ENCODE measurements at places on chromosomes 5 and 9.
A peak's percentile ranks its signal among the peaks of the same experiment; 100 is the strongest.

GRCh38 chr5:150320044-150320613 is 17.4 kb upstream of the ARSI start:
- DNase-seq, result no peak

- no peak for DNase-seq
Observed at GRCh38 chr9:117135501-117136098, 279.3 kb downstream of the ASTN2 start.

- no peak for DNase-seq
Observed at GRCh38 chr5:77550406-77550805, 58.3 kb upstream of the WDR41 start.

GRCh38 chr9:70398145-70398556 is 16.3 kb downstream of the KLF9 start:
- no peak for DNase-seq

- no peak for DNase-seq
Observed at GRCh38 chr5:16271851-16272250, 92.3 kb upstream of the MARCHF11 start.

GRCh38 chr9:112315331-112316257 is 17.8 kb downstream of the PTBP3 start:
- no peak for DNase-seq

DNA sequence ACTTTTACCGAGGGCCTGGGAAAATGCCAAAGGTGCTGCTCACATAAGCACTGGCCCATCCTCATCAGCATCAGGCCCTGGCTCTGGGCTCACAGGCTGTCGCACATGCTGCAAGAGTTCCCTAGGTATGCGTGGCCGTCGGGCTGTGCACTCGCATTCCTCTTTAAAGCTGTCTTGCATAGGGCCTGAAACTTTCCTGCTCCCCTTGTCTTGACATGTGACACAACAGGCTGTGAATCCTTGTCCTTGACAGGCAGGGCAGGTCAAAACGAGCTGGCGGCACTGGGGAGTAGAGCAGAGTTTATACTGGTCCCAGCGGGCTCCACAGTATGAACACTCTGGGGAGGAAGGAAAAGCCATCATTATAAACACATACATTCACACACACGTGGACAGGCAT is 30.7 kb downstream of the TSTD2 start:
- no peak for DNase-seq

- no peak for DNase-seq
Observed at GRCh38 chr5:36450229-36451014, 148.7 kb upstream of the RANBP3L start.

DNA sequence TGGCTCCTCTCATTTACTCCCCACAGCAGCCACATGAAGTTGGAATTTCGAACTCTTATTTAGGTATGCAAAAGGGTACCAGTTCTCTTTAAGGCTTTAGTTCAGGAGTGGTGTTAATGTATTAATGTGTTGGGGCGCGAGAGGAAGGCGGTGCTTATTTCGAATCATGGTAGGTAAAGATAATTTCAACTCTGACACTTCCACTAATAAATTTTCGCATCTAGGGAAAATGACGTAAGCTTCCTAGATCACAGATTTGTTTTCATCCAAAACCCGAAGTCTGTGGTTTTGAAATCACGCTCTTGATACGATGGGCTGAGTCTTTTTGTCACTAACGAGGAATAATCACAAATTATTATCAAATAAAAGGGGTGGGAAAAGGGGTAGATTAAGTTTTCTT is 681 bp downstream of the PPWD1 start:
- DNase-seq, result no peak

DNA sequence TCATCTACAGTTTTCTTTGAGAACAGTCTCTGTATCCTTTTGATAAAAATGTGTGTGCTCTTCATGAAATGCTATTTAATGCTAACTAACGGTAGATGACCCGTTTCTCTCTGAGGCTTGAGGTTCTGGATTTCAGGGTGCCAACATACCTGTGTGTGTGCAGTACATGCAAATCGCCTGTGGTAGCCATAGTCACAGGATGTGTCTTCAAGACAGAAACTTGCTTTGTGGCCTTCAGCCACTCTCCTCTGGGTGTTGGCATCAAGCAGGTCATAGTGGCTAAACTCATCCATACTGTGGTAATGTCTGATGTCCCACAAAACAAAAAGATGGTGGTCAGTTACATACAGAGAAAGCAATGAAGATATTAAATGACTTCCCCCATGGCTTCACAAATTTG is 4.2 kb downstream of the LOX start:
- no peak for DNase-seq

GRCh38 chr5:60382716-60383115 is 317.2 kb downstream of the DEPDC1B start:
- DNase-seq, result no peak

DNA sequence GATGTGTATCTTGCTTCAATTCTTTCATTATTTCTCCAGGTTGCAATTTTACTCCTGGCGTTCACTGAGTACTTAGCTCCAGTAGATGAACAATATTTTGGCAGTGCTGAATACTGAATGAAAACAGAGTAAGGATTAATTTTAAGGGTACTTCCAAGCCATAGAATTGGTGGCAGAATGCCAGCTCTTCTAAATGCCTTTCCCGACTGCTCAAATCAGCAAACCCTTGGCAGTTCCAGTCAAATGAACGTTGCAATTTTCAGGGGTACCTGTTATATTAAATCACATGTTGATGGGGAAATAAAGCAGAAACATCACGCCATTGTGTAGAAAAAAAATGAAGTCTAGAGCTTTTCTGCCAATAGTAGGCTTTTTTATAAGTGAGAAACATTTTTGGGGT is 282.4 kb upstream of the RPS23 start:
- no peak for DNase-seq

- peak; percentile 32 for DNase-seq
Observed at GRCh38 chr9:131733541-131734061, 6.3 kb downstream of the RAPGEF1 start.

DNA sequence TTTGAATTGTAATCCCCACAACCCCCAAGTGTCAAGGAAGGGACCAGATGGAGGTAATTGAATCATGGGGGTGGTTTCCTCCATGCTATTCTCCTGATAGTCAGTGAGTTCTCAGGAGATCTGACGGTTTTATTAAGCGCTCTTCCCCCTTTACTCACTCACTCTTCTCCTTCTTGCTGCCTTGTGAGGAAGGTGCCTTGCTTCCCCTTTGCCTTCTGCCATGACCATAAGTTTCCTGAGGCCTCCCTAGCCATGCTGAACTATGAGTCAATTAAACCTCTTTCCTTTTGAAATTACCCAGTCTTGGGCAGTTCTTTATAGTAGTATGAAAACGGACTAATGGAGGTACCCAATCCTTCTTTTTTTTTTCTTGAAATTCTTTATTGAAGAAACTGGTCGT is 2.2 kb upstream of the CEP120 start:
- no peak for DNase-seq

DNA sequence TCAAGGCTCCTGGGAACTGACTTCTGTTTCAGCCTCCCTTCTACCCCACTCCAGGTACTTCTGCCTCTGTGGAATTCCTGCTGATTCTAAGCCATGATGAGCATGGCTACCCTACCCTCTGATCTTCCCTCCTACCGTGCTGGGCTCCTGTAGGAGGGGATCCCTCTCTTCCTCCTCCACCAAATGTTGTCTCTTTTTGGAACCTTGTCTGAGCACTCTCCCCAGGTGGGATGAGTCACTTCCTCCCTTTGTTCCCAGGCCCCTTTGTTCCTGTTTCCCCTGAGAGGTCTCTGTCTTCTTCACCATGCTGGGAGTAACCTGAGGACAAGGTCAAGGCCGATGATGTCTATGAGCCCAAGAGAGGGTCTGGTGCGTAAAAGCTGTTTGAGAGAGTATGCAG is 213.2 kb downstream of the GABBR2 start:
- DNase-seq, result no peak

GRCh38 chr5:58545912-58546311 is 37.0 kb upstream of the RAB3C start:
- DNase-seq, result no peak

- no peak for DNase-seq
Observed at GRCh38 chr9:125985142-125985997, 238.2 kb downstream of the PBX3 start.

DNA sequence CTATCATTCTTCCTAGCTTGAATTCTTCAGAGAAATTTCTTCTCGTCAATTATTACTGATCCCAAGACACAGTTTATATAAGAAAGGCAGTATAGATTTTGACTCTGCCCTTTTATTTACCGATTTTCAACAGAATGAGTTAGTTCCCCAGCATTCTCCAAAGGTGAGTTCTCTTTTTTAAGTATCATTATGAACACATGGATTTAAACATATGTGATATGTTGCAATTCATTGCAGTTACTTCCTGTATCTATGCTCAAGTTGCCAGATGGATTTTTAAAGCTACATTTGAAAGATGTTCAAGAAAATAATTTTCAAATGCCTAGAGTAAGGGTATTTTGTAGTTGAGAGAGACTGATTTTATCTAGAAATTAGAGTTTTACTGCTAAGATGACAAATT is 8.4 kb downstream of the WDR41 start:
- no peak for DNase-seq

DNA sequence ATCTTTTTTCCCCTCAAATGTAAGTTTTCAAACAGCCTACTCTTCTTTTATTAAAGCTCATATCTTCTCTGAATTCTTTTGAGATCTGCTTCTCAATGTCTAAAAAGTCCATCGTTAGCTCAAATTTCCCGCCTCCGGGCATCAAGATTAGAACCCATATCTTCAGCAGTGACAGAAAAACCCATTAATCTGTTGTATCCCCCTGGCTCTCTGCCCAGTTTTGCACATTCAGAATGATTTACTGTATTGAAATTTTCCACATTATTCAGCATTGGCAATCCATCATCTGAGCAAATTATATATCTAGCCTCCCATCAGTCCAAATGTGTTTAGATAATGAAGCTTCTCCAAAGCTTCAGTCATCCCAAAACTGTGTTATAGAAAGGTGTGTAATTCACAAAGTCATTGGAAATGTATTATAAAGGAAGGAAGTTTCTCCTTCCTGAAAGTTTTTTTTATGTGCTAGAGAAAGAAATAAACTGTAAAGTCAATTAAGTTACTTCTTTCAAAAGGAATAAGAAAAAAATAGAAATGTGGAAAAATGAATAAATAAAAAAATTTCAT is 849.9 kb downstream of the MAT2B start:
- no peak for DNase-seq

GRCh38 chr9:22447618-22448305 is 1.1 kb downstream of the DMRTA1 start:
- no peak for DNase-seq

DNA sequence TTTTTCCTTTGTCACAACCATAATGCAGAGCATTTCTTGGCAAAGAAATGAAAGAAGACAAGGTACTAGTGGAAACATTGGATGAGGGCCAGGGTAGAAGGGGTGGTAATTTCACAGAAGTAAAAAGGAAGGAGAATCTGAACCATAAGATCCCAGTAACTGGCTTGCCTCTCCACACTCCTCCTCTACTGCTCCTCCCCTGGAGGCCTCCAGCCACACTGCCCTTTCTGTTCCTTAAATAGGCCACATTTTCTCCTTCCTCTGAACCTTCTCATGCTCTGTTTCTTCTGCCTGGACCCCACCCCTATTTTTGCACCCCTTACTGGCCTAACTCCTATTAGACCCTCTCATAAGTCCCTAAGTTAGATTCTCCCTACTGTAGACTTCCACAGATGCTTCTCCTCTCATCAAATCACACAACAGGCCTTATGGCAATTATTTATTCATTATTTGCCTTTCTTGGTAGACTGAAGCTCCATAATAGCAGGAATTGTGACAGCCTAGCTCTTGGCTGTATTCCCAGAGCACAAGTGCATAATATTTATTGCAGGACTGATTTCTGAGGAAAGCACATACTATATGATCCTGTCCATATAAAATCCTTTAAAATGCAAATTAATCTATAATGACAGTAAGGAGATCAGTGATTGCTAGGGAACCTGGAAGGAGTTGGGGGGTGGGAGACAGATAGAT is 31.3 kb upstream of the GRIA1 start:
- DNase-seq, result no peak

- no peak for DNase-seq
Observed at GRCh38 chr9:121528642-121529041, 29.0 kb upstream of the GGTA1 start.

DNA sequence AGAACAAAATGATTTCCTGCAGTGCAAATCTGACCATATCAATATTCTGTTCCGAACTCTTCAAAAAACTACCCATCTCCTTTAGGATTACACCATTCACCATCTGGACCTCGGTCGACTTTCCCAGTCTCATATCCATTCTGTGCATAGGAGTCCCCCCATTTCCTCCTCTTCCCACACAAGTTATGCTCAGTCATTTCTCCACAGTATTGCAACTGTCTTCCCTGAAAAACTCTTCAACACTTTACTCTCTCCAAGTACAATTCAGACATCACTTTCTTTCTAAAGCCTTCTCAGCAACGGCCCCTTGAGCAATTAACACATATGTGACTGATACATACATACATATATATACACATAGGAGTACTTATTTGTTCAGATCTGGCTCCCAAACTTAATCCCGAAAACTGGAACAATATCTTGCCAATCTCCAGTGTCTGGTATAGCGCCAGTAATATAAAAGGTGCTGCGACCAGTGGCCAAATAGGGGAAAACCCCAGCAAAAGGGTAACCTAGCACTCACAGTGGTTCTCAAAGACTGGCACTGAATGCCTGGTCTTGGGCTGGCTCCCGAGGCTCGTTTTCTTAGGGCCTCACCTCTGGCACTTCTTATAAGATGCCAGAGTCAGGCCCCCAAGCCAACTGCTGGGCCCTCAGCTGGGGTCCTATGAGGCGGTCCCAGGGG is 629 bp downstream of the ZBTB26 start:
- DNase-seq, result no peak

GRCh38 chr9:125896964-125897363 is 149.8 kb downstream of the PBX3 start:
- DNase-seq, result no peak

GRCh38 chr9:22508790-22509189 is 62.2 kb downstream of the DMRTA1 start:
- DNase-seq, result no peak

- no peak for DNase-seq
Observed at GRCh38 chr5:10338686-10339057, 14.8 kb upstream of the MARCHF6 start.

- no peak for DNase-seq
Observed at GRCh38 chr9:21015129-21015815, 16.2 kb downstream of the HACD4 start.

GRCh38 chr9:97398999-97399758 is 12.7 kb upstream of the TDRD7 start:
- peak; percentile 19 for DNase-seq

DNA sequence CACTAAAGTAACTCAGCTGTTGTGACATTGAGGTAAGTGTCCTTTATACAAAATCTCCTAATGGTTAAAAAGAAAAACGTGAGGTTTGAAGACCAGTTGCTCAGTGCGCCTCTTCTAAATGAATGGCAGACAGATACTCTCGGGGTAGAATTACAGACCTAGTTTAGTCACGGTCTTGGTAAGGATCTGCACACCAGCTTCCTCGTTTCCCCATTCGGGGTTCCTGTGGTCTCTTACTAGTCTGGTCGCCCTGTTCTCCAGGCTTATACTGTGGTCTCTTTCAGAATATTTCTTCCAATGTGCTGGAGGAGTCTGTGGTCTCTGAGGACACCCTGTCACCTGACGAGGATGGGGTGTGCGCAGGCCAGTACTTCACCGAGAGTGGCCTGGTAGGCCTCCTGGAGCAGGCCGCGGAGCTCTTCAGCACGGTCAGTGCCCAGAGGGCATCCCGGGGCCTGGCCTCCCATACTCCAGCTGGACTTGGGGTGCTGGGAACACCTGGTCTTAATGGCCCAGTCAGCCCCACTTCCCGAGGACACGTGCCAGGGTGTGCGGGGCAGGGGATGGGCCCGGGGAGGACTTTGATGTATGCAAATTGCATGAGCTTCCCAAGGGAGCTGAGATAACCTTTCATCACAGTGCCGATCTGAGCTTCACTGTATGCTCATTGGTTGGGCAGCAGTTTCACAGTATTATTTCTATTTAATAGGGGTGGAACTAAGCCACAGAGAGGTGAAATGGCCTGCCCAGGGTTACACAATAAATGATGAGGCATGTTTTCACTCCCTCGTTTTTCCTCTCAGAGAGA is 224.5 kb downstream of the DOCK8 start:
- peak; percentile 46 for DNase-seq

Data from NCI-H526 treated with DMSO at 0.1 percent for 48 hours (cell line).